ENCODE measurements at places on chromosomes 4 and X. TPM values are rescaled to one million over a fixed set of nuclear protein-coding genes. Genes with fewer than 3 reads are reported as not detected.

DNA sequence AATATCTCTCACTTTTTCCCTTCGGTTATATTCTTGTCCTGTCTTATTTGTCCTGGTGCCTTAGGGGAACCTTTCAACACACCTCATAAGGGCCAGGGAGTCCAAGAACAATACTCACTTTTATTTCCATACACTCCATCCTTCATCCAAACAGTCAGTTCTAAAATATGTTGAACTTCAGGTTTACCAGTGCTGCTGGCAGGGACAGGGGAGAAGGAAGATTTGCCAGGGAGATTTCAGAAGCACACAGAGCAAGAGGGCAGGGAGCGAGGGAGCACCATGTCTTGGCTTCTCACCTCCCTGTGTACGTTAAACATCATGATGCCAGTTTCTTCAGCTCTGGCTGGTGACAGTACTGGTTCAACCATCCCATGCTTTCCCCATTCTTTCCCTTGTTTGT is 631.1 kb upstream of the FAT1 start:
- H3K36me3 ChIP-seq = no peaks in the 10 kb centered on the region
- no peak for DNase-seq
- no peaks in the 10 kb centered on the region for H3K27me3 ChIP-seq
- no peaks in the 10 kb centered on the region for H3K4me1 ChIP-seq

DNA sequence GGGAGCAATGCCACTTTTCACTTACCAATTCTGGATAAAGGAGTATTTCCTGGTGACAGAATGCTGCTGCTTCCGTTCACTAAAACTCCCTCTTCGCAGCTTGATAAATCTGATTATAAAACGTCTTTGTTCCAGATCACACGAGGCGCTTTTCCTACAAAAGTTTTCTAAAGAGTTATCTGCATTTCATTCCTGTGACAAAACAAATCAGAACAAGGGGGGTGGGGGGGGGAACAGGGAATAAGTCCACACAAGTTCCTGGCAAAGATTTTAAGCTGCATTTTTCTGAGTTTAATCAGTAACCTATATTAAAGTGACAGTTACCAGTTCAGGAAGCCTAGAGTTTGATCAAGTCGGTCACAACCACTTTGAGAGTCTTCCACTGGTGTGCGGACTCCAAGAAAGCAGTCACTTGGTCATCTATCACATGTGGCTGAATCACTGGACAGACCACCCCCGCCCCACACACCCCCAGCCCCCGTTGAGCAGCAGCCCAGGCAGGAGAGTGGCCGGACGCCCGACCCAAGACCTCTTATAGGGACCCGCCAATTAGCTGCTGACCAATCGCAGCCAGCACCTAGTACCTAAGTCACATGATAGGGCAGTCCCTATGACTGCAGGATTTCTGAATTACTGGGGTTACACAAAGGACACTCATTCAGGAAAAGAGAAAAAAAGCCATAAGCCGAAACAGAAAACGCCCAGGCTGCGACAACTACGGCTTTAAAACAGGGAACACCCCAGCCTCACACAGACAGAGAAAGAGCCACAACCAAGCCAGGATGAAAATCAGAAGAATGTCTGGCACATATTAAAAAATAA is 569.3 kb upstream of the DIPK2B start:
- peak; percentile 94 for DNase-seq
- peaks cover 60% of the 10 kb centered on the region for H3K36me3 ChIP-seq
- peak overlapping the region; percentile 99 for H3K27ac ChIP-seq
- H3K4me1 ChIP-seq = peaks cover 44% of the 10 kb centered on the region
- H3K27me3 ChIP-seq = peaks cover 38% of the 10 kb centered on the region

DNA sequence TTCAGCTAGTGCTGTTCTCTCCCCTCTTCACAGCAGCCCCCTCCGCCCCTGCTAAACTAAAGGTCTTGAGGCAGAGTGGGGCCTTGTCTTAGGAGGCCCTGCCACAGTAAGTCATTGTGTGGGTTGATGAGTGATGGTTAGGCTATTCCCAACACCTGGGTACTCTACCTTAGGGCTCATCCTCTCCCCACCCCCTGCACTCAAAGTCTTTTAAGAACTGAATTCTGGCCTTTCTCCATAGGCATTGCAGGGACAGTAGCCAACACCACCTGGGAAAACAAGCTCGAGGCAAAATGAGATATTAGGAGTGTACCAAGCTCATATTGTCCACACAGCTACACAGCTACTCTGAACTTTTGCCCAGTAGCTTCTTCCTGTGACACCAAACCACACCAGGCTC is 42.5 kb downstream of the RAB40AL start:
- no peak overlapping the region for H3K4me3 ChIP-seq
- no peak for DNase-seq
- H3K36me3 ChIP-seq = no peaks in the 10 kb centered on the region
- peaks cover 40% of the 10 kb centered on the region for H3K4me1 ChIP-seq

GRCh38 chr4:89056953-89057398 is at the start of gene FAM13A:
TSS of gene FAM13A (minus strand) at chr4:89057185. CDS start at chr4:89056964, 221 bp downstream.
- peaks cover 5% of the 10 kb centered on the region for H3K36me3 ChIP-seq
- H3K4me3 ChIP-seq = peak within 1 kb of the TSS; percentile 92
- peaks cover 46% of the 10 kb centered on the region for H3K4me1 ChIP-seq

DNA sequence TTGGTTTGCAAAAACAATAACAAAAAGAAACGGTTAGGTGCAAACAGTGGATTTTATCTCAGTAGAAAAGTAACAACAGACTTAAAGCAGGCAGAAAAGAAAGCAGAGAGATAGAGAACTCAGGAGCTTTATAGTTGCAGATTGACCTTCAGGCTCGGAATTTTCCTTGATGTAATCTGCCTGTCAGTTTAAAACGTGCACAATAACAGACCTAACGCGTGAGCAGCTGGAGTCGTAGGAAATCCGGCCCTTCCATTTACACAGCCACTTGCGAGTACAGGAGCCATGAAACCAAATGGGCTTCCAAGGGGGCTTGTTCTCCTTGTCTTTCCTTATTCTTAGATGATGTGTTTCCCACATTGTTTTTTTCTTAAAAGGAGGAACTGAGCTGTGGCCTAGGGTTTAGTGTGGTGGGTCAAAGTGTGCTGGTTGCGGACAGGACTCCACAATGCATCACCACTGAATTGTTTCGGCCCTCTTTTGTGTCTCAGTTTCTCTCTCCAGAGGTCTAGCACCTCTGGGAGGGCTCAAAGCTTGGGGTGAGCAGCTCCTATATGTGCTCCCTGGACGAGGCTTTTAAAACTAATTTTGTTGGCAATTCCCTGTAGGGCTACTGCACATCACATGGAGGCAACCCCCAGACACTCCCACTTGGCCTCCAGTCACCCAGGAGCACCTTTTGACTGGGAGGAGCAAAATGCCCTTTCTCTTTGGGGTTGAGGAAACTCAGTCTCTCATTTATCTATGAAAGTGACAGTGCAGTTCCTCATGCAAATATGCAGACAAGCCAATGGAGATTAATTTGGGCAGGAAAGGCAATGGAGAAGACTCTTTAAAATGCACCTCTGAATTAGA is 13.9 kb upstream of the MPP1 start:
- H3K4me3 ChIP-seq = no peak overlapping the region
- H3K27ac ChIP-seq = no peak overlapping the region
- H3K36me3 ChIP-seq = no peaks in the 10 kb centered on the region
- no peaks in the 10 kb centered on the region for H3K4me1 ChIP-seq
- H3K27me3 ChIP-seq = peaks cover 11% of the 10 kb centered on the region

GRCh38 chrX:112631892-112632291 is 47.8 kb downstream of the LHFPL1 start:
- no peak overlapping the region for H3K27ac ChIP-seq
- DNase-seq = no peak
- no peaks in the 10 kb centered on the region for H3K36me3 ChIP-seq
- H3K27me3 ChIP-seq = no peaks in the 10 kb centered on the region

- H3K4me3 ChIP-seq = peak overlapping the region; percentile 67
- H3K27ac ChIP-seq = peak overlapping the region; percentile 93
- peaks cover 2% of the 10 kb centered on the region for H3K27me3 ChIP-seq
- DNase-seq = peak; percentile 78
These were observed 114.9 kb upstream of the FAM9B start for GRCh38 chrX:9148615-9149399.

DNA sequence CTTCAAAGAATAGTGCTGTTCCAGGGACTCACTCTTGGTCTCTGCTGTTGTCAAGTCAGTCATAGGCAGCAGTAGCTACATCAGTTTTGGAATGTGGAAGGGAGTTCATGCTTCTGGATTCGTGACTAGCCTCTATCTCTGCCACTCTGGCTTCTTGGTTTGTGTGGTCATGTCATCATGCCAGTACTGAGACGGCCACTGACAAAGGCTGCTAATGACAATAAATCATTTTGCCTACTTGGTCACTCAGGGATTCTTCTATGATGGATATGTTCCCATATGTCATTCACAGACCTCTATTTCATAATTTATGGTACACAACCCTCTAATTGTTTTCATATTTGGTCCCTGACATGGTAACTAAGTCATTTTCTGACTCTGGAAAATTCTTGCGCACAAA is 450.8 kb upstream of the BOD1L1 start:
- no peaks in the 10 kb centered on the region for H3K4me1 ChIP-seq
- peaks cover 4% of the 10 kb centered on the region for H3K36me3 ChIP-seq
- H3K27me3 ChIP-seq = peaks cover 1% of the 10 kb centered on the region
- DNase-seq = no peak

KLHL2 gene
- 10.2 TPM for total RNA-seq

STBD1 gene
- 5.4 TPM for total RNA-seq

Measured in HFFc6 (cell line).